ENCODE measurements at places on chromosomes 1 and 21. TPM values are rescaled to one million over a fixed set of nuclear protein-coding genes. Genes with fewer than 3 reads are reported as not detected.

ZBTB8A gene
- 3.0 TPM for polyA plus RNA-seq

CFAP74 gene
- polyA plus RNA-seq: not detected

KRTAP12-2 gene
- polyA plus RNA-seq: not detected

OR10Z1 gene
- polyA plus RNA-seq: not detected

TMEM200B gene
- polyA plus RNA-seq: 11.0 TPM
